Head of caudate nucleus (tissue), 42 donors: ENCODE measurements at places on chromosomes 11 and 22.

GRCh38 chr11:15800111-15800800 is 556.1 kb downstream of the SOX6 start:
- DNase-seq = peak; percentile 31

GRCh38 chr11:110290591-110291334 is 5.7 kb downstream of the RDX start:
- no peak for DNase-seq

DNA sequence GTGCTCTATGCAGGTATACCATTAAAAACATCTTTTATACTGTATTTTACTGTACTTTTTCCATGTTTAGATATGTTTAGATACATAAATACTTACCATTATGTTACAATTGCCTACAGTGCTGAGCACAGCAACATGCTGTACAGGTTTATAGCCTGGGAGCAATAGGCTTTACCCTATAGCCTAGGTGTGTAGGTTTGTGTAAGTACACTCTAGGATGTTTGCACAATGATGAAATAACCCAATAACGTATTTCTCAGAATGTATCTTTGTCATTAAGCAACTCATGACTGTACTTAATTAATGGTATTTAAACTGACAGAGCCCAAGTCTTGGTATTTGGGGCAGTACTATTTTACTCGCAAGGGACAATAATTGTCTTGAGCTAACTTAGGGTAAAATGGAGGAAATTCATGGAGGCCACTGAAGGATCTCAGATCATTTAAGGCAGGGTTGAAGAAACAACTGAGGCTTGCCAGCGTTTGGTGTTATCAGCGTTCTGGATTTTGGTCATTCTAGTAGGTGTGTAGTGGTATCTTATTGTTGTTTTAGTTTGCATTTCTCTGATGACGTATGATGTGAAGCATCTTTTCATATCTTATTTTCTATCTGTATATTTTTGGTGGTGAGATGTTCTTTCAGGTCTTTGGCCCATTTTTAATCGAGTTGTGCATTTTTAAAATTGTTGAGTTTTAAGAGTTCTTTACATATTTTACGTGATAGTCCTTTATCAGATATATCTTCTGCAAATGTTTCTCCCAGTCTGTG is 42.4 kb downstream of the ADAMTS15 start:
- no peak for DNase-seq

GRCh38 chr22:49370627-49371301 is 456.9 kb downstream of the BRD1 start:
- DNase-seq = no peak
